Common myeloid progenitor, CD34-positive (primary cell): ENCODE measurements at places on chromosomes 7 and 10.

DNA sequence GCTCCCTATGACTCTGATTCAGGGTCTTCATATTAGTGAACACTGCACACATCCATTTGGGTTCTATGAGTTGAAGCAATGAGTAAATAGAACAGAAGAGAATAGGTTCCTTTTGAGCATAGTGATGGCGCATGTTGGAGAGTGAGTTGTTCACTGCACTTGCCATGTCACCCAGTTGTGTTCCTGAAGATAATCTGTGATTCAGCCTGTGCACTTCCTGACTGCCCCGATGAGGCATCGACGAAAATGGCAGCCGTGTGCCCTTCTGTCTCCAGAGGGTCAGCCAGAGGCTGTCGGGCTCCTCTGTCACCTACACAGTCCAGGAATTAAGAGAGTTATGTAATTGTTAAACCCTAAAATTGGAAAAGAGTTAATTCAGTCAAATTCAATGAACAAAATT, 94.7 kb downstream of the GALNT11 start:
- DNase-seq: no peak

- DNase-seq: no peak
Measured at GRCh38 chr10:71974489-71975021, 10.4 kb downstream of the CHST3 start.

DNA sequence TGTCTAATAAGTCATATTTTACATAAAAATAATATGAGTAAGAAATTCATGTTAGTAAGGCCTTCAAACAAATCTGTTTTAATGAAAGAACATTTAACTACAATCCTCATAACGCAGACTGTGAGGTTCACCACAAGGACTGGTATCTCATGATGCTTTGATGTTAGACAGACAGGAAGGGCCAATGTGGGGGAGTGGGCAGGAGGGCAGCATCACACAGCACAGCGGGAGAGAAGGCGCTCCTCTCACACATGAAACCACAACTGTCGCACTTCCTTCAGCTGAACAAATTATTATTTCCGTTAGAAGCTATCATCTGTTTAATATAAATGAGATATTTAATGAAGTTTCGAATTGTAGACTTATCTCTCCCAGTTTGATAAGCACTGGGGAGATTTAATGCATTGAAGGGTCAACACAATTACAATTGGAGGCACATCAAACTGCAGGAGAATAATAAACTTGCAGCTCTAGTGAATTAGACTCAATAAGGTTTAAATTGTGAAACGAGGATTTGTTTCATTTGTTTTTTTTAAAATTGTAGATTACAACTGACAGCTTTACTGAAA, 466.1 kb downstream of the PARD3 start:
- no peak for DNase-seq

GRCh38 chr7:135286876-135287275, 53.2 kb downstream of the STRA8 start:
- DNase-seq: no peak

GRCh38 chr7:30244340-30244739, 40.1 kb upstream of the ZNRF2 start:
- no peak for DNase-seq

DNA sequence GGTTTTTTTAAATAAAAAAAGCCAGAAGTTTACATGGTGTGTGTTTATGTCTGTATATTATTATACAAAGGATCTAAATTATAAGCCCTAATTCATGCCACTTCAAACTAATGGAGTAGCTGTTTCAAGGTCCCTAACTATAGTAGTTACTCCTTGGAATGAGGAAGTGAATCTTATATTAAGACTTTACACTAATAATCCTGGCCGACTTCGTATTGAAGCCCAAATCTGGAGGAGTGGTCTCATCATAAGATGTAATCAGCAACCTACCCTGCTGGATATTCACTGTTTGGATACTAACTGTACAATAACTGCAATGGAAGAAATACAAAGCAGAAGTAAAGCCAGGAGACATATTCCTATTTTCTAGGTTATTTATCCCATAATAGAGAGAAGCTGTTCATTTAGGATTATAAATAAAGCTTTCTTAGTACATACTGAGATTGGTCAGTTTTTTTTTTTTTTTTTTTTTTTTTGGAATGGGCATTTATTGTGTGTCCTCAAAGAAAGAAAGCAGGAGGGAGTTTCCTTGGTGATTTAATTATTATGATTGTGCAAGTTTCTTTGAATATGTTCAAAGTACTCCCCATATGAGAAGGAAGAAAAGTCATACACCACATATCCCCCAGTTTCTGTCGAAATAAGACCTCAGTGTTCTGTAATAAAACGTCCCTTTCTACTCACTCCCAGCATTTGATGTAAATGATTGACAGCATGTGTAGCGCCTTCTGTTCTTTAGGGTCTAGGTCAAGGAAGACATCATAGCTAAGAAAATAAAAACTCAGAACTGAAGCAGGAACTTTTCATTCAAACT, 397.8 kb downstream of the EXOC4 start:
- peak; percentile 5 for DNase-seq

DNA sequence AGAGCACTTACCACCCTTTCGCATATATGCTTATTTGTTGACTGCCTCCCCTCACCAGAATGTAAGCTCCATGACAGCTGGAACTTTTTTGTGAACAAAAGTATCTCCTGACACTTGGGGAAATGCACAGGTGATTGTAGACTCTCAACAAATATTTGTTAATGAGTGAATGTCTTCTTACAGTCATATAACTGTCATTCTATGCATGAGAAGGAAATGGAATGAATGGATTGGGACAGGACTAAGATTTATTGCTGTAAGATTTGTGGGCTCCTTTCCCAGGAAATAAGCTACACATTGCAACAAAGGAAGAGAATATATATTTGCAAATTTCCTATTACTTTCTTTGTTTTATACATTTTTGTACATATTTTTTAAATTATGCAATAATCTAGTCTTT, 48.5 kb downstream of the FEZF1 start:
- DNase-seq: no peak

DNA sequence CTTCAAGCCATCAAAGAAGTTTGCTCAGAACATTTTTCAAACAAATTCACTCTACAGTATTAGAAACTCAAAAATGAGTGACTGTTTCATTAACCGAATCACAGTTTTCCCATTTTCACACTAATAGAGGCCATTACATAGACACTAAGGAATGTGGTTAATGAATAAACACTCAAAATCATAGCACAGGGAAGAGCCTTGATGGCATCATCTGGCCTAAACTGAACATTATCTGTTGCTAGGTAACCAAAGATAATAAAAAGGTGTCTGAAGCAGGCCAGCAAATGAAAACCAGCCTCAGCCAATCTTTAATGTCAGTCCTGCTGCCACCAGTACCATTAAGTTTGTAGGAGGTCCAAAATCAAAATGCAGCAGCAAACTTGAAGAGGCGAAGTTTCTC, 492.4 kb upstream of the STEAP1 start:
- no peak for DNase-seq

DNA sequence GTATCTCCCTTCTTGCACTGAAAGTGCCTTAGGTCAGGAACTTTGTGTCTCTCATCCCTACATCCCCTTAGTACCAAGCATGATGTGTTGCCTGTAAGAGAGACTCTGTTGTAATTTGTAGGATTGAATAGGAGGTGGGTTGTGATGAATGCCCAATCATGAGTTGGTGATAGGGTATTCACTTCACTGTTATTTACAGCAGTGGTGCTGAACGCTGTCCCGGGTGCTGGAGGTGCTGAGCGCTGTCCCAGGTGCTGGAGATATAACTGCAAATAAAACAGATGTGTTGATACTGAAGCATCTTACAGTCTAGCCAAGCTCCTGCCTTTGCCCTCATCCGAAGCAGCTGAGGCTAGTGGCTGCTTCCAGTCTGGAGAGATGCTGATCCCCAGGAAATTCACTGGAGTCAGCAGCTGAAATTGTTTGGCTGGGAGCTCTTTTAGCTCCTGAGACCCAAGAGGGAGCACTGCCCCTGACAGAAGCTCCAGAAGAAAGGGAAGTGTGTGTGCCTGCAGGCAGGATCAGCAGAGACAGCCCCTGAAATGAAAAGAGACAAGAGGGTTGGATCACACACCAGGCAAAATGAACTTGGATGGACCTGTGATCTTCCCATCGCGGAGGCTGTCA, 183.4 kb downstream of the SORCS3 start:
- DNase-seq: peak; percentile 51

DNA sequence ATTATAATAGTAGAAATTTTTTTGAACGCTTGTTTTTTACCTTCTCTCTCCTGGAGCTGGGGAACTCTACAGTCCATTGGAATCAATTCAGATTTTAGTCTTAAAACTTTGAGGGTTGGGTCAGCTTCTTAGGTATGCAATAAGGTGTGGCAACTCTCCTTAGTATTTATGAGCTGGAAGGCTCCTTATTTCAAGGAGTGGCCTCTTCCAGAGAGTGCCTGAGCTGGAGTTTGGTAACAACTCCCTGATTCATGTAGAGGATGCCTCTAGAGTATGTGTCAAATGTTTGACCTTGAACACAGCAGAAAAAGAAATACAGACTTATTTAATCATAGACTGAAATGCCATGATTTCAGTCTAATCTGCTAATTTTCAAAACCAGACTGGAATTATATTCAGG, 11.1 kb downstream of the CDK14 start:
- no peak for DNase-seq

DNA sequence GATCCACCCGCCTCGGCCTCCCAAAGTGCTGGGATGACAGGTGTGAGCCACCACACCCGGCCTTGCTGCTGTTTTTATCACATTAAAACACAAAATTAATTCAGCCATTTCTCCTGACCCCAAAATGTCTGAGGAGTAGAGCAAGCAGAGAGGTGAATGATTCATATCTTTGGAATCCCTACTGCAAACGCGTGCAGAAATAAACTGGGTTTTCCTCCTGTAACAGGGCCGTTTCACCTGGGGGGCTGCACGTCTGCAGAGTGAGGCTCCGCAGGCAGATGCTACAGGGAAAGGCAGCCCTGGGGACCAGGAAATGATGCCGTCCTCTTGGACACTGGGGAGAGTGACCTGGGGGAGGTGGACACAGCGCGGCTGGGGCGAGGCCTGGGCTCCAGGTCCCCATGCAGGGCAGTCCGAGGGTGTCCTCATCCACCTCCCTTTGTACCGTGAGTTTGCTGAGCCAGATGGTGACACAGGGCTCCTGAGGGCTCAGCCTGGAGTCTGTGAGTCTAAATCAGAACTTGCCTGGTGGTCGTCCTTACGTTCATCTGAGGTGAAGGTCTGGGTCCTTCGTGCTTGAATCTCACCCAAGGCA, 41.9 kb downstream of the PDGFA start:
- no peak for DNase-seq

DNA sequence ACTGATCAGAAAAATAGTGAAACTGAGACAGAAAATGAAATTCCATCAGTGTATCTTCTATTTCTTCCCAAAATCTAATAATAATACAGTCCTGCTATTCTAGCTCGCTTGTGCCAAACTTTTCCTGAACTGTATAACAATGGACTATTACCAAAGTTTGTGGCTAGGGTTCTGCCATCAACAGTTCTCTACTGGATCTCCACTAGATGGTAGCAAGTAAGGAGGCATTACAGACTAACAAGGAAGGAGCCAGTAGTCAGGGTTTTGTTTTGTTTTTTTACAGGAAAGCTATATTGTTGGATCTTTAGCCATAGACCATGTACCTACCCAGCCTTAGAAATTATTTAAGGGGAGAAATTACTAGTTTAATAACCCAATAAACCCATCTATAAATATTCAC, 10.8 kb downstream of the MTERF1 start:
- DNase-seq: no peak

DNA sequence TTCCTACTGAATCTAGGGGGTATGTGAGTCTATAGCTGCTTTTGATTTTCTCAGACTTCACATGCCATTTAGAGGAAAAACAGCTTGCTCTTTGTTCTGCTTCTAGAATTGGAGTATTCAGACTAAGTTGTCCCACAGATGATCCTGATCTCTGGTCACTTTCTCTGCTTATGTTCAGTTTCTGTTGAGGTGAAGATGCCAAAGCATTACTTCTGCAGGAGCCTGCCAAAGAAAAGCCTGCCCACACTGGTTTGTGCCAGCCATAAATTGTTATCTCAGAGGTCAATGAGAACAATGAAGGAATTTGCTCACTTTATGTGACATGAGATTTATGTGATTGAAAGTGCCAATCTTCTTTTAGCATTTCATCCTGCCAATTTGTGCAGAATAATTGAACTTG, 163.6 kb downstream of the CDK14 start:
- DNase-seq: no peak
